ENCODE measurements at places on chromosomes 2 and 18.

DNA sequence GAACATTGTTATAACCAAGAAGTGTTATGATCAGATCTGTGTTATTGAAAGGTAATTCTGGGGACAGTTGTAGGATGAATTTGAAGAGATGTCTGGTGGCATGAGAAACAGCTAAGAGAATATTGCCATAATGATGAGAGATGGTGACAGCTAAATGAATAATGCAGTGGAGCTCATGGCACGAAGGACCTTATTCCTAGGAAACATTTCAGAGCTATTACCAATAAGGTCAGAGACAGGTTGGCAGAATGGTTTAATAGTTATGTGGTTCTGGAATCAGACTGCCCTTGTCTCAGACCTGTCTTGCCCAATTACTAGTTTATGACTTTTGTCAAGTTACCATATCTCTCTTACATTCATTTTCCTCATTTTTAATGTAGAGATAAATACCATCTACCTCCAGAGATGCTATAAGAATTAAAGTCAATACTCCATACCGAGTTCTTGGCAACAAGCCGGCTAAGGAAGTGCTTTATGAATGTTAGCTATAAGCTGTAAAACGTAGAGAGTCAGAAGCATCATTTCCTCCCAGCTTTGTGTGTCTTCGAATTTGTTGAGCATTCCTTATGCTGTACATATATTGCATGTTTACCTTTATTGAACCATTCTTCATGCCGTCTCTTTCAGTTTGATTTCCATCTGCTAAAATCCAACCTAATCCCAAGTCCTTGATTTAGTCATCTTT is 73.6 kb upstream of the COL5A2 start:
- peak; percentile 37 for DNase-seq

GRCh38 chr2:188269004-188269403 is 22.7 kb upstream of the GULP1 start:
- DNase-seq, result no peak

- DNase-seq, result peak; percentile 31
Measured at GRCh38 chr2:101152272-101153076, 1.3 kb upstream of the TBC1D8 start.

DNA sequence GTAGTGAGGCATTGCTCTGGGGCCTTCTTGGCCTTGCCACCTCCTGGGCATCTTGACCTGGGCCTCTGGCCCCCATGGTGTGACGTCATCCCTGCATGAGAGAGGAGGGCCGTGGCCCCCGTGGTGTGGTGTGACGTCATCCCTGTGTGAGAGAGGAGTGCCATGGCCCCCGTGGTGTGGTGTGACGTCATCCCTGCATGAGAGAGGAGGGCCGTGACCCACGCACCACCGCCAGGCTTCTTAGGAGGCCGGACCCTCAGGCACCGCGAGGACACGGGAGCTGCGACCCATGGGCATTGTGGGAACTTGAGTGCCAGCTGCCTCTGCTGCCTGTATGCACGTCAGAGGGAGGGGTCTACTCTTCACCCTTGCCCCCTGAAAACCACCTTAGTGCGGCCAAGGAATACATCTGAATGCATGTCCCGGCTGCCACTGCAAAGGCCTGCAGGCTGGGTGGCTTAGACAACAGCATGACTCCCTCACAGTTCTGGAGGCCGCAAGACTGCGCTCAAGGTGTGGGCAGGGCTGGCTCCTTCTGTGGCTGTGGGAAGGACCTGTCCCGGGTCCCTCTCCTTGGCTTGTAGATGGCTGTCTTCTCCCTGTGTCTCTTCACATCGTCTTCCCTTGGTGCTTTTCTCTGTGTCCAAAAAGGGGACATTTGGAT is 20.8 kb upstream of the OTOS start:
- no peak for DNase-seq

DNA sequence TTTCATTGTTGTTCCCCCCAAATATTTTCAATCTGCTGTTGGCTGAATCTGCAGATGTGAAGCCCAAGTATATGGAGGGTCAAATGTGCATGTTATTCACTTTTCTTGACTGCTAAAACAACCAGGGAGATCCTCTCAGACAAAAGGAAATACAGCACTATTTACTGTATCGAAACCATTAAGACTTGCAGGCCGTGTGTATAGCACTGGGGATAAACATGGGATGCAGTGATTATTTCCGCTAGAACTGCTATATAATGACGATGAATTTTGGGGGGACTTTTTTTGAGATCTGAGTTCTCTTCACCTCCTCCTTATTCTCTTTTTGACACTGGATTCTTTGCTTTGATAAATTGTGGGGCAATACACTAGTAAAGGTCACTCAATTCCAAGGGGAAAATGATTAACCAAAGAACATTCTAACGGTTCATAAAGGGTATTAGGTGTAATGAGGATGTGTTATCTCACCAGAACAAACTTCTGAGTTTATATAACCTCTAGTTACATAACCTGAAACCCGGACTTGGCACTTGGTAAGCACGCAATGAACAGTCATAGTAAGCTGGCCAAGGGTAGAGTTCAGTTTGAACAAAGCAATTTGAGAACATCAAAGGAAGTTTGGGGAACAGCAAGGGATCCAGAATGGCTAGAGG is 3.5 kb upstream of the UGT1A1 start:
- no peak for DNase-seq

GRCh38 chr2:37923308-37924055 is 1.6 kb upstream of the RMDN2 start:
- no peak for DNase-seq

DNA sequence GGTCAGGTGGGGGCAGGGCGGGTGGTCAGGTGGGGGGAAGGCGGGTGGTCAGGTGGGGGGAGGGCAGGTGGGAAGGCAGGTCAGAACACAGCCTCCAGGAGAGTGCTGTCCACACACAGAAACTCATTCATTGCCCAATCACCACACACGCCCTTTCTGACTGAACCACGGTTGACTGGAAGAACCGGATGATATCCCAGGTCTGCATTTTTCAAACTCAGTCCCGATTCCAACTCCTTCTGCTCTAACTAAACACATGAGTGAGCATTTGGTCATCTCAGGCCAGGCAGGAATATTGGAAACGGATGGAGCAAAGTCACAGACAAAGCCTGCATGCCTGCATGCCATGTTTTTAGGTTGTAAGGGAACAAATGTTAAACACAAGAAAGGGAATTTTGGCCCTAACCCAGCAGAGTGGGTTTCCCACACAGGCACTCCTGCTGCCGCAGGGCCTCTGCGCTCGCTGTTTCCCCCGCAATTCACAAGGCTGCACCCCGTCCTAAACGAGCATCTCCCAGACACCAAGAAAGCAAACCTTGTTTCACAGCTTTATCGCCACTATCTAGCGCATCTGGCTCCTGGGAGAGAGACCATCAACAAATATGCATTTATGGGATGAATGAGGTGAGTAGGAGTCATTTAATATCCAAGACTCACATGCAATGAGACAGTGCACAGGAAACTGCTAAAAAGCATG is 100.1 kb downstream of the ZNF516 start:
- DNase-seq, result no peak

GRCh38 chr2:66957677-66958076 is 439.5 kb upstream of the ETAA1 start:
- no peak for DNase-seq

DNA sequence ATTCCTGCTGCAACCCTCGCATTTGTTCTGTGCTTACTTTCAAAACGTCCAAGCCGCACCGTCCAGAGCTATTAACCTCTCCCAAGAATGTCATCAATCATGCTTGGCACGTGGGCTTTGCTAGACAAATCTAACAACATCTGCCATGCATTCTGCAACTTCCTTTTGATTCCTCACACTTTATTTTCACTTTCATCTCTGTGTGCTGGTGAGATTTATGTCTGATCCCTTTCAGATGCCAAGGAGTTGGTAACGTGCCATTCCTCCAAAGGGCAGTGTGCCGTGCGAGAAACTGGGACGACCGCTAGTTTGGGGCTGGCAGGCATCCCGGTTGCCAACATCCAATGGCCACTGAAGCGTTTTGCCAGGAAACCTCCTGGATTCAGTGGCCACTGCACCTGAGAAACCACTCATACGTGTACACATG is 230.0 kb upstream of the PARD3B start:
- no peak for DNase-seq

DNA sequence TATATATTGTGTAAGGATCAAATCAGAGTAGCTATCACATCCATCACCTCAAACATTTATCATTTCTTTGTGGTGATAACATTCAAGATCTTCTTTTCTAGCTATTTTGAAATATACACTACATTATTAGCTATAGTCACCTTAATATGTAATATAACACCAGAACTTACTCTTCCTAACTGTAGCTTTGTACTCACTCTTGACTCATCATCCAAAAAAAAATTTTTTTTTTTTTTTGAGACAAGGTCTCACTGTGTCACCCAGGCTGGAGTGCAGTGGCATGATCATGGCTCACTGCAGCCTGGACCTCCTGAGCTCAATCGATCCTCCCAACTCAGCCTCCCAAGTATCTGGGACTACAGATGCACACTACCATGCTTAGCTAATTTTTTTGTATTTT is 153.3 kb downstream of the EML6 start:
- no peak for DNase-seq

DNA sequence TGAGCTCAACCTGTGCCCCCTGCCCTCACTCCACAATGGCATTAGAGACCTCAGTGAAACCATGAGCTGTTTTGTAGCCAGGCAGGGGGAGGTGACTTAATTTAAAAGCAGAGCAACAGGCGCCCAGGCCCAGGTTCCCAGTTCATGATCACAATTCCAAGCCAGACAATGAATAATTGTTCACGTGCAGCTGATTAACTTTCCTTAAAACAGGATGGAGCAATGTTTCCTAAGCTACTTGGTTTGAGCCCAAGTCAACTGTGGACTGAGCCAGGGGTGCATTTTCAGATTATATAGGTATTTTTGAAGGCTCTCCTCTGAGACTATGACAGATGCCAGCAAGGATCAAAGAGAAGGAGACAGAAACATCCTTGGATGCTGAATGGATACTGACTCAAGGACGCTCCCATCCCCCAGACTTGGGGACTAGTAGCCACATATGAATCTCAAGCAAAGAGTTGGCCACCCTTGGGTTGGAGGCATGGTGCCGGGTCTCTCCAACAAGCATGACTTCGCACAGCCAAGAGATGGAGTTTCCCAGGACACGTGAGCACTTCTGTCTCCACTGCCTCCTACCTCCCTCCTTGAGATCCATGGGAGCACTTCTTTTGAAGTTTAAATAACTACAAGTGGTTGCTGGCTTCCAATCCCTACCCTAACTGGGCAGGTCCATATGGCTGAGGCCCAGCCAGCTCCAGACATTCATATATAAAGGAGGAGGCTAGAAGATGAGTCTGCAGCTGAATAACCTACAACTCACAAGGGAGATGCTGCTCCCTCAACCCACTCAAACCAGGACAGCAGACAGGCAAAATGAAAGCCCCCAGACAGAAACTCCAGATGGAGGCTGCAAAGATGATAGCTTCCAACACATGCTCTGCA is 12.7 kb downstream of the SMAD7 start:
- no peak for DNase-seq

DNA sequence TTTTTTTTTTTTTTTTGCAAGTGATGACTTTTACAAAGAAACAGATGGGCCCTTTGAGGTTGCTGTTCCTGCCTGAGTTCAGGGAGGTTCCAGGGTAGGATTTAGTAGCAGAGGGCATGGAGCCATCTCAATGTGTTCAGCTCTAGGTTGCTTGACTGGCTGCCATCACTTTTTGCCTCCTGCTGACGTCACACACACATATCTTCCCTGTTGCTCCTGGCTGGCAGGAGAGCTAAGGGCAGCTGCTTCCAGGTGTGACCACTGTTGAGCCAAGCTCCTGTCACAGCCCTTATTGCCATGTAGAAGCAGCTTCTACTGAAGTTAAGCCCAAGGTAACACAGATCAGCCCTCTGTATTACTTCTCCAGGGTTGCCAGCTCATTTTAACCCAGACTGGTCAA is 394.2 kb upstream of the SPRED2 start:
- no peak for DNase-seq

DNA sequence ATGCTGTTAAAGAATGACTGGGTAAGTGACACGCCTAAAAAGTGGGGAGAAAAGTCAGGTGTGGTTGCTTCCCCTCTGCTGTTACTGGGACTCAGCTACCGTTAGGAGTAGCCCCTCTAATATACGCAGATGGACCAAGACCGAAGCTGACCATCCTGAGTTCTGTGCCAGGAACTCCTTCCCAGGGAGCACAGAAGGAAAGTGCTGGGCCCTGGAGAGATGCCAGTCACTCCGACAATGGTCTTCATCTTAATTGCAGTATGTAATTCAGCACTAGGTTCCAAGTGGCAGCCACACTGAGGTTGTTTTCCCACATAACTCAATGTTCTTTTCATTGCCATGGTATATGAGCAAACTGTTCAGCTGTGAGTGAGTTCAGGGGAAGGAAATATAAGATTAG is 19.6 kb upstream of the TMEM200C start:
- DNase-seq, result no peak

- DNase-seq, result no peak
Measured at GRCh38 chr2:39408351-39409136, 28.5 kb downstream of the MAP4K3 start.

GRCh38 chr2:159035790-159036411 is 67.5 kb downstream of the TANC1 start:
- DNase-seq, result no peak

DNA sequence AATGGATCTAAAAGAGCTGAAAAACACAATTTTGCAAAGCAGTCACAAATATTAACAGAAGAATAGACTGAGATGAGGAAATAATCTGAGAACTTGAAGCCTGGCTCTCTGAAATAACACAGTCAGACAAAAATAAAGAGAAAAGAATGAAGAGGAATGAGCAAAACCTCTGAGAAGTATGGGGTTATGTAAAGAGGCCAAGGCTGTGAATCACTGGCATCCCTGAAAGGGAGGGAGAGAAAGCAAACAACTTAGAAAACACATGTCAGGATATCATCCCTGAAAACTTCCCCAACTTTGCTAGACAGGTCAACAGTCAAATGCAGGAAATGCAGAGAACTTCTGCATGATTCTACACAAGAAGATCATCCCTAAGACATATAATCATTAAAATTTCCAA is 73.5 kb upstream of the LHCGR start:
- no peak for DNase-seq

DNA sequence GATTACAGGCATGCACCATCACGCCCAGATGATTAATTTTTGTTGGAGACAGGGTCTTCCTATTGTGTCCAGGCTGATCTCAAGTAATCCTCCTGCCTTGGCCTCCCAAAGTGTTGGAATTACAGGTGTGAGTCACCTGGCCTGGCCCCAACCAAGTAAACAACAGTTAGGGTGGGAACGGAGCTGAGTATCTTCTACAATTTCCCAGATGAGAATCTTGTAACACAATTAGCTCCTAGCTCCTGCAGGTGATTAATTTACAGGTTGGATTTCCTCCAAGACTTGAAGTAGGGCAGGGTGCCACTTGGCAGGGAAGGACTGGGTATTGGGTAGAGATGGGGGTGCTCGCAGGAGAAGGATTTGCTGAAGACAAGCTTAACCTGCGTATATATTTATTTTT is 17.8 kb downstream of the NLRC4 start:
- DNase-seq, result no peak

GRCh38 chr2:197072533-197072932 is 146.0 kb upstream of the PGAP1 start:
- no peak for DNase-seq

GRCh38 chr2:232870018-232870765 is at the start of gene SNORC:
Gene SNORC (plus strand): TSS chr2:232870264. CDS start chr2:232870342, 78 bp downstream.
- no peak for DNase-seq
